Stimulated activated CD4-positive, alpha-beta T cell treated with anti-CD3 and anti-CD28 coated beads, Interleukin-2, amount 100 ng/mL, for 4 hours (primary cell): ENCODE measurements at places on chromosomes 12 and 14.

DNA sequence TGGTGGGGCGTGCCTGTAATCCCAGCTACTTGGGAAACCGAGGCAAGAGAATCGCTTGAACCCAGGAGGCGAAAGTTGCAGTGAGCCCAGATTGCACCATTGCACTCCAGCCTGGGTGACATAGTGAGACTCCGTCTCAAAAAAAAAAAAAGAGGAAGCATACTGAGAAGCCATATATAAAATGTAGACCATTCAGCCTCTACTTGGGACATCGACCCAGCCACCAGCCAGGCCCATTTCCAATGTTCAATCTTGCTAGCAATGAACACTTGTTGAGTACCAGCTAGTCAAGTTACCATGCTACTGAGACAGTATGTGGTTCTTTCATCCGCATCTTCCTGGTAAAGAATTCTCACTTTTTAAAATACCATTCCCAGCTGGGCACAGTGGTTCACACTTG lies 33.4 kb upstream of the RASSF8 start:
- no peak for DNase-seq

DNA sequence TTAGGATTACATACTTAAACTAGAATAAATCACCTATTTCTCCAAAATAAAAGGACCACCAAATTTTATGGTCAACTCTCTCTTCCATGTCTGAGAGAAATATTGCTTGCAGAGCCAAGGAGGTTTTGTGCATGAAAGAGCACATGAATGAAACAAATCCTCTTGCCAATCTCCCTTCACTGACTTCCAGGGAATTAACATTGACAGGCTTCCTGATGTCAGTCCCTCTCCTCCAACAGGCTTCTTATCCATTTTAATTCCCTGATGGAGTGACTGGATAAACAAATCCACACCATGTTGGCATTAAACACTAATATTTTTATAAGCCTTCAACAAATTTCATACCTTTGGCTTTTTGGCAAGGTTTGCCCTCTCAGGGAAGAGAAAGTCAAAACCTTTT lies 45.3 kb upstream of the CNTN1 start:
- no peak for DNase-seq

- no peak for DNase-seq
These were observed 10.9 kb downstream of the CTDSP2 start for GRCh38 chr12:57835366-57836288.

- no peak for DNase-seq
These were observed 11.6 kb downstream of the POMT2 start for GRCh38 chr14:77309131-77309530.

- no peak for DNase-seq
These were observed 12.3 kb upstream of the PITPNM2 start for GRCh38 chr12:123163227-123163626.

DNA sequence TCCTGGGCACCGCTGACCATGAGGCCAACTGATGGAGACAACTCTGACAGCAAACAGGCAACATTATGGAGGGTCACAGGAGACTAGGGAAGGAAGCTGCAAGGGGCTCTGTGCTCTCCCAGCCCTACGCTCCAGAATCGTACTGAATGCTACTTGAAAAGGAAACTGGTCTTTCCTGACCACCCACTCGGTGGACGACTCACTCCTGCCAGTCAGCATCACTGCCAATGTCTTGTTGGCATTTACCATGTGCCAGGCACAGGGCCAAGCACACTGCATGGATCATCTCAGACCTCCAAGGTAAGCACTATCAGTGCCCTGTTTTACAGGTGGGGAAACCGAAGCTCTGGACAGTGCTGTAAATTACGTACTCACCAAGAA lies 38.0 kb downstream of the CCDC85C start:
- DNase-seq: no peak

GRCh38 chr12:80830533-80831088 lies 107.1 kb downstream of the LIN7A start:
- DNase-seq: no peak
